ENCODE measurements at places on chromosomes 12 and 14.

- DNase-seq, result no peak
Measured at GRCh38 chr12:126784328-126784921, 1482.5 kb upstream of the TMEM132C start.

DNA sequence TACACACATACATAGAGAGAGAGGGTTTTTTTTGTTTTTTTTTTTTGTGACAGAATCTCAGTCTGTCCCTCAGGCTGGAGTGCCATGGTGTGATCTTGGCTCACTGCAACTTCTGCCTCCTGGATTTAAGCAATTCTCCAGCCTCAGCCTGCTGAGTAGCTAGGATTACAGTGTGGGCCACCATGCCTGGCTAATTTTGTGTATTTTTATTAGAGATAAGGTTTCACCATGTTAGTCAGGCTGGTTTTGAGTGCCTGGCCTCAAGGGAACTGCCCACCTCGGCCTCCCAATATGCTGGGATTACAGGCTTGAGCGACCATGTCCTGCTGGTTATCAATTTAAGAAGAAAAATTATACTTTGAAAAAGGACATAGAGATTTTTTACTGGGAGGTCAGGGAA is 710.6 kb downstream of the SLC6A15 start:
- DNase-seq, result no peak

DNA sequence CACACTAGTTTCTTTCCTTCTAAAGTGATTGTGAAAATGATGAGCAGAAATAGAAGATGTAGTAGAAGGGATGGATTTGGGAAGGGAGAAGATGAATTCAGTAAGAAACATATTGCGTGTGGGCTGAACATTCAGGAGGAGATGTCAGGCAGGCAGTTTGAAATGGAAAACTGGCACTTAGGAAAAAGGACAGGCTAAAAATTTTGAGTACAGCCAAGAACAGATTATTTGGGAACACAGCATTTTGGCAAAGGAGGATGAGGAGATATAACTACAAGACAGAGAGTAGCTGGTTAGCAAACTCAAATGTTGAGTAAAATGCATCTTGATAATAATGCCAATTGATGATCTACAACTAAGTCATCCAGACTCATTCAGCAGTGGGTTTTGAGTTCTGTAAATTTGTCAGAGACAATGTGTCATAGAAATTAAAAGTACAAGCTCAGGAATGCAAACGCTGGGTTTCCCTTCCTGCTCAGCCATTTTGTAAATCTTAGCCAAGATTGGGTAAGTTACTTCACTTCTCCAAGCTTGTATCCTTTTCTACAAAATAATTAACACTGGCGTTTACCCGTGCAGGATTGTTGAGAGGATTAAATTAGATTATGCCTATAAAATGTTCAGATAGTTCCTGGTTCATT is 255.0 kb downstream of the NAV3 start:
- no peak for DNase-seq

- DNase-seq, result no peak
Measured at GRCh38 chr12:119384340-119384739, 49.8 kb downstream of the CCDC60 start.

All from occipital lobe (tissue), 3 donors.